ENCODE measurements at places on chromosomes 16 and 17.
A peak's percentile ranks its signal among the peaks of the same experiment; 100 is the strongest.

GRCh38 chr16:11162586-11163268 is 93.3 kb downstream of the SOCS1 start:
- DNase-seq: no peak

DNA sequence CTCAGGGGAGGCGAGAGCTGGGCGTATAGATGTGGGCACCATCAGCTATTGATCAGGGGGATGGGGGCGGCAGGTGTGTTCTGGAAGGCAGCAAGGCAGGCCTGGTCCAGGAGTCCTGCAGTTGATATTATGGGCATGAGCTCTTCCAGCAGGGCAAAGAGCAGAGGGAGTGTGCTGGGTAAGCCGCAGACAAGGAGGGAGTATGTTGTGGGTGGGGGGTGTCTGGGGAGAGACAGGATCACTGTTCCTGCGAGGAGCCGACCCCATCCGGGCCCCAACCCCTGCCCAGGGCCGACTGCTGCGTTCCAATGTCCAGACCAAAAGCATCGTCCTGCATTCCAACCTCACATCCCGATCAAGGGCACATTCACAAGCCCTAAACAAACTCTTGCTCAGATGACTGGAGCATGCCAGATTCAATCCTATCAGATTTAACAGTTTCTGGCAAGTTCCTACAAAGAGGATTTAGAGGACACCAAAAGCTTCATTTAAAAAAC is 9.2 kb downstream of the MXRA7 start:
- DNase-seq: no peak

- DNase-seq: no peak
Measured at GRCh38 chr17:2697611-2698162, 13.9 kb downstream of the CLUH start.

DNA sequence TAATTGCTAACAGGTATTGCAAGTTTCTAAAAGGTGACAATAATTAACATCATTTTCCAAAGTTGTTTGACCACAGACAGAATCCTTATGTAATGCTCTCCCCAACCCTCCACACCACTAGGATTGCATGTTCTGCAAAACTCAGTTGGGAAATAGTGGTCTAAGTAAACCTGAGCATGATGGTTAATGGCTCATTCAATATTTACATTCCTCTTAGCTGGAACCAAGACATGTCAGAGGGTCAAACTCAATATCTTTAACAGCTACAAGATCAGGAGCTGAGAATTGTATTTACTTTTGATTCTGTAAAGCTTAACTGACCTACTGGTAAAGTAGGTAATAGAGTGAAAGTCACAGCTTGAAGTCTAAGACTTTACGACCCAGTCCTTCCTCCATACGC is 10.2 kb downstream of the MFSD6L start:
- DNase-seq: no peak

GRCh38 chr17:71936977-71937376 is 183.8 kb upstream of the SOX9 start:
- DNase-seq: no peak

- no peak for DNase-seq
Measured at GRCh38 chr17:77279448-77280303, 138.9 kb downstream of the SEC14L1 start.

GRCh38 chr17:40870136-40870535 is 3.1 kb upstream of the KRT12 start:
- DNase-seq: no peak

- no peak for DNase-seq
Measured at GRCh38 chr16:66714654-66715307, 18.2 kb upstream of the CMTM4 start.

DNA sequence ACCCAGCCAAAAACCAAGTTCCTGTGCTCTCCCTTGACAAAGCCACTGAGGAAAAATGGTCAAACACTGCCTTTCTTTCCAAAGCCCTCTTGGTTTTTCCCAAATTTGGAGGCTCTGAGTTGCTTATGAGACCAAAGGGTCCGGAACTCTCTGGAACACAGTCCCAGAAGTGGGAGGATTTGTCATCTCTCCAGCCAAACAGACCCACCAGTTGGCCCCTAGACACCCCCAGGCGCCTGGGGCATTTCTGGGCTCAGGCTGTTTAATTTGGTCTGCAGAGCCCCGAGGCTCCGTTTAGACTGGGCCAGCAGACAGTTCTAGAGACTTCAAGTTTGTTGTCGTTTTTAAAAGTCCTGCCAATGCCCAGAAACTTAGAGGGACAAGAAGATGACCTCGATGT is 239.1 kb downstream of the SEC14L1 start:
- no peak for DNase-seq

GRCh38 chr17:9725575-9725974 is 65.8 kb downstream of the DHRS7C start:
- no peak for DNase-seq

DNA sequence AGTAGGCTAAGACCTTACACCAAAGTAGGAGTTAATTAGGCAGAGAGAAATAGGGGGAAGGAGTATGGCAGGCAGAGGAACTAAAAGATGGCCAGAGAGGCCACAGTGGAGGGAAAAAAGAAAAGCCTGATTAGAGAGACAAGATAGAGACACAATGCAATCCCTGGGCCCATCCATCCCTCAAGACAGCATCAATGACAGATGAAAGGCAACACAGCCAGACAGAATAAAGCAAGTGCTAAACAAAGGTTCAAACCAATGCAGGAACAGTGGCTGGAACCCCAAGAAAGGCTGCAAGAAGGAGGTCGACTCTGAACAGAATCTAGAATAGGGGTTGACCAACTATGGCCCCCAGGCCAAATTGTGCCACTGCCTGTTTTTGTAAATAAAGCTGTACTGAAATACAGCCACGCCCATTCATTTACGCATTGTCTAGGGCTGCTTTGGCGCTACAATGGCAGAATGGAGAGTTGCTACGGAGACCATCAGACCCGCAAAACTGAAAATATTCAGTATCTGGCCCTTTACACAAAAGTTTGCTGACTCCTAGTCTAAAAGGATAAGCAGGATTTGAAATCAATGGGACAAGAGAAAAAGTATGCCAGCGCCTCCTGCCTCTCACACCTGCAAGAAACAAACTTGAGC is 473.3 kb upstream of the PSMD7 start:
- no peak for DNase-seq

DNA sequence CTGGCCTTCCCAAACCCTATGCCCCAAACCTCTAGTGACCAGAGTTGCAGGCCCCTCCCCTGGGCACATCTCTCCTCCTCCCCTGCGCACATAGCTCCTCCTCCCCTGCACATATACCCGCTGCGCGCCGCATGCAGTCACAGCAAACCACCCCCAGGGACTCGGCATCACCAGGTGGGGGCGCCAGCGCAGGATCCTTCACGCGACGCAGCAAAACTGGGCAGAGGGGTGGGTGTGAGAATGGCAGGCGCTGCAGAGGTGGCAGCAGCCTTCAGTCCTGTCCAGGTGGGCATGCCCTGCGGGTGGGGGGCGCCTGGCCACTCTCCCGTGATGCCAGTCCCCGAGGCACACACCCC is 5.6 kb downstream of the CORO6 start:
- peak; percentile 94 for DNase-seq

DNA sequence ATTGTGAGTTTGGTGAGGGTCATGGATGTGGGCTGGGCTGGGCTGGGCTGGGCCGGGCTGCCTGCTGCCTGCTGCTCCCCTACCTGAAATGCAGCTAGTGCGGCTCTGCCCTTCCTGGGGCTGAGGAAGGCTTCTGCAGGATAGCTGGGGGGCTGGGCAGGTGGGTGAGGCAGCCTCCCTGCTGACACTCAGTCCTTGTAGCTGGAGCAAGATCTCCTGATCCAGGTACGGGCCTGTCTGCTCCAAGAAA is 4.7 kb downstream of the RPL13 start:
- peak; percentile 49 for DNase-seq

GRCh38 chr17:17077861-17078732 is 35.8 kb downstream of the MPRIP start:
- no peak for DNase-seq

GRCh38 chr17:1272701-1273100 is 2.5 kb downstream of the BHLHA9 start:
- DNase-seq: no peak

GRCh38 chr16:15524966-15525365 is 90.6 kb downstream of the BMERB1 start:
- DNase-seq: no peak

- peak; percentile 54 for DNase-seq
Measured at GRCh38 chr17:63700528-63701455, 867 bp upstream of the LIMD2 start.

- no peak for DNase-seq
Measured at GRCh38 chr16:49827805-49828438, 28.0 kb downstream of the ZNF423 start.

GRCh38 chr16:87715658-87716057 is 50.1 kb downstream of the KLHDC4 start:
- no peak for DNase-seq

DNA sequence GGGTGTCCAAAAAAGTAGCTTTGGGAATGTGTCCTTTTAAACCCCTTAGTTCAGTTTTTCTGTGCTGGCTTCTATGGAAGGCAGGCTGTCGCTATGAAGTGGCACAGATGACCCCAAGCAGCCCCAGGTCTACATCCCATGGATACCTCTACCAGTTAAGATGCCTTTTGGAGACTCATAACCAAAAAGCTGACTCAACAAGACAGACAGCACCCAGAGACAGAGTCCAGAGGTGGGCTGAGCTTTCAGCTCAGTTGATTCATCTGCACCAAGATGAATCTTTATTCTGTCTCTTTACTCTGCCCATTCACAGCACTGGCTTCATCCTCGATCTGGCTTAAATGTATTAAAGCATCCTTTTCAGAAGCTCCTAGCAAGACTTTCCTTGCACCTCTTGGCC is 29.8 kb upstream of the RBBP6 start:
- no peak for DNase-seq

GRCh38 chr17:59859444-59860025 is 33.2 kb downstream of the TUBD1 start:
- no peak for DNase-seq

- no peak for DNase-seq
Measured at GRCh38 chr16:34078691-34079090, 619.3 kb downstream of the TP53TG3F start.

- no peak for DNase-seq
Measured at GRCh38 chr16:86431540-86431939, 78.8 kb upstream of the FOXF1 start.

DNA sequence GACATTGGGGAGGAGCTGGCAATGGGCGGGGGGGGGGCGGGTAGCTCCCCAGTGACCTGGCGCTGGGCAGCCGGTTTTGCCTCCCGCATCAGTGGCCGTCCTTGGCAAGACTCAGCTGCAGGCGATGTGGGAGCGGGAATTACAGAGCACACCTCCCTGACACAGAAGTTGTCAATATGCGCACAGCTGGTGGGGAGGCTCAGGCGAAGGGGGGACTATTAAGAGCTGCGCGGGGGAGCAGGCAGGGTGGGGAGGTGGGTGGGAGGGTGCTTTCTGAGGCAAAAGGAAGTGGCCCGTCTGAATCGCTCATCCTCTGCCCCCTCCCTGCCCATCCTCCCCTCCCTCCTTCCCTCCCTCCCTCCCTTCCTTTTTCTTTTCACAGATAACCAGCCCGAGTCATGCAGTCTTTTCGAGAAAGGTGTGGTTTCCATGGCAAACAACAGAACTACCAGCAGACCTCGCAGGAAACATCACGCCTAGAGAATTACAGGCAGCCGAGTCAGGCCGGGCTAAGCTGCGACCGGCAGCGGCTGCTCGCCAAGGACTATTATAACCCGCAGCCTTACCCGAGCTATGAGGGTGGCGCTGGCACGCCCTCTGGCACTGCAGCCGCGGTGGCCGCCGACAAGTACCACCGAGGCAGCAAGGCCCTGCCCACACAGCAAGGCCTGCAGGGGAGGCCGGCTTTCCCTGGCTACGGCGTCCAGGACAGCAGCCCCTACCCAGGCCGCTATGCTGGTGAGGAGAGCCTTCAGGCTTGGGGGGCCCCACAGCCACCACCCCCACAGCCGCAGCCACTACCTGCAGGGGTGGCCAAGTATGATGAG is 44.0 kb downstream of the SREBF1 start:
- peak; percentile 27 for DNase-seq

GRCh38 chr17:80591788-80592187 is 47.1 kb downstream of the RPTOR start:
- no peak for DNase-seq

DNA sequence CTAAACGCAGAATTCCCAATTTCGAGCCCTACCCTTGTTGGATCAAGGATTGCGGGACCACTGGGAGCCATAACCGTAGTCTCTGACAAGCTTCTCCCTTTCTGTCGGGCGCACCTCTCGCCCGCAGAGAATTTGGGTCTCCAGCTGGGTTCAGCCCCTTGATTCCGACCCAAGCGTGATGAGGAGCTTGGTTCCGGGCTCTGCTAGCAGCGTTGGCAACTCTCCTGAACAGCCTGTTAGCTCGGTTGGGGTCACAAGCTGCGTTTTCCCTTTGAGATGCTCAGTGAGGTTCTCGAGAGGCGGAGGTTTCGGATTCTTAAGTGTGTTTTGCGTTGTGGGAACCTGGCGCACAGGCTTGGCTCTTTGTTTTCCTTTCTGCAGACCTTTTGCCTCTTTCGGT is 655 bp downstream of the ATXN1L start:
- DNase-seq: no peak

DNA sequence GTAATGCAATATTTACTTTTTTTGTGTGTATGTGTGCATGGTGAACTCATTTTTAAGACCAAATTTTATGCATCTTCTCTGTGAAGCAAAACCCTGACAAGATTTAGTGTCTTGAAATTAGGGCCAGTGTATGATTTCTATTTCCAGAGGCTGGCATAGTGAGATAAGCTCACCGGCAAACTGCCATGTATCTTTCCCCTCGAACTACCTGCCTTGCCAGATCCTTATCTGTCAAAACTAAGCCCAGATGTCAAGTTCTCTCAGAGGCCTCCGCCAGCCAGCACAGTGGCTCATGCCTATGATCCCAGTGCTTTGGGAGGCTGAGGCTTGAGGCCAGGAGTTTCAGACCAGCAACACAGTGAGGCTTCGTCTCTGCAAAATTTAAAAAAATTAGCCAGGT is 10.0 kb downstream of the USP32 start:
- no peak for DNase-seq

- no peak for DNase-seq
Measured at GRCh38 chr17:37019117-37019740, 70.5 kb downstream of the AATF start.

DNA sequence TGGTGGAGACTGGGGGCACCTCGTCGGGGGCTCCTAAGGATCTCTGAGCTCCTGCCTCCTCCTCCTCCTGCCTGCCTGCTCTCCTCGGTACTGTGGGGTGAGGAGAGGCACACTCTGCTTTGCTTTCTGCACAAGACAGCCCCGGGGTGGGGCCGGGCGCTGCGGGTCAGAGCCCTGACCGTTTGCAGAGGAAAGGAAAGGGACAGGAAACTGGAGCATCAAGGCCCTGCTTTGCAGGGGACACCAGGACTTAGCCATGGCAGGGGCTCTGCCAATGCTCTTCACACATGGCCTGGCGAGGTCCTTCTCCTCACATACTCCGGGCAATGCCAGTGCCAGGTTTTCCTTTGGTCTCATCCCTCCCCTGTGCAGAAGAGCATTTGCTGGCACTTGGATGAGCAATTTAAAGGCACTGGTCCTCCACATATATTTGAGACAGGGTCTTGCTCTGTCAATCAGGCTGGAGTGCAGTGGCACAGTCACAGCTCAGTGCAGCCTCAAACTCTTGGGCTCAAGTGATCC is 23.8 kb upstream of the DOC2B start:
- no peak for DNase-seq

GRCh38 chr16:31334934-31335333 is 20.0 kb upstream of the ITGAX start:
- DNase-seq: no peak

Measured in stimulated activated CD4-positive, alpha-beta T cell treated with anti-CD3 and anti-CD28 coated beads, Interleukin-4, amount 100 ng/mL, for 1 hour (primary cell).